IPS-NIHi11 (cell line): ENCODE measurements at places on chromosomes 11 and 22.

- DNase-seq, result no peak
Observed at GRCh38 chr11:116538677-116539076, 234.1 kb downstream of the BUD13 start.

GRCh38 chr11:73271936-73272679, at the start of gene P2RY6:
P2RY6 (plus strand) TSS chr11:73272338; CDS start chr11:73296519, 24,181 bp downstream.
- DNase-seq, result no peak

DNA sequence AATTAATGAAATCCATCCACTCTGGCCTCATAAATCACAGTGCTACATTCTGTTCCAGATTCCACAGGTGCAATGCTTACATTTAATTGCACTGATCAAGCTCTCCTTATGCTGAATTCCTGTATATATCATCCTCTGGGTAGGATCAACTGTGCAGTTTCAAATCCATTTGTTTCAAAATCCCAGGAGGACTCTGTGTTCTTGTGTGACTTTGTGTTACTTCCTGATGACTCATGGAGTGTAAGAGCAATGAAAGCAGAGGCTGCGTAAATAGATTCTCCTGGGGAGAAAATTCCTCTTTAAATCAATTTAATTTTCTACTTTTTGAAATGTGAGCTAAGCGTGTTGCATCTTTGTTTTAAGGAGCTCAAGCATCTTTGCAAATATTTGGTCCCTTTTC, 752.7 kb downstream of the METTL15 start:
- DNase-seq, result no peak

- DNase-seq, result peak; percentile 33
Observed at GRCh38 chr11:79025622-79026021, 415.2 kb downstream of the TENM4 start.

DNA sequence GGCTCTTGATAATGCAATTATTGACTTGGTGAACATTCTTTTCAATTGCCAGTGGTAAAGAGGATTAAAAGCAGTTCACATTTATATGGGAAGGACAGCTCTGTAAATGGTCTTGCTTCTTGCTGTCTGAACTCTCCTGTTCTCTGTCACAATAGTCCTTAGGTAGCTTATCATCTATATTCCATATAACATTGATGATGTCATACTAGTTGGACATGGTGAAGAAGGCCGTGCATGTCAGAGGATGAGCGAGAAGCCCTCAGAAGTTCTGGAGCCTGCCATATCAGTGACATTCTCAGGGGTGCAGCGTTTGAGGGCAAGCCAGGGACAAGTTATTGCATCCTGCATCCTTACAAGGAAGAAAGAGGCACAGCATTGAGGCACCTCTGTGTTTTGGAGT, 2.6 kb upstream of the CHKB start:
- no peak for DNase-seq

- DNase-seq, result no peak
Observed at GRCh38 chr11:109371444-109372176, 50.4 kb upstream of the C11orf87 start.

- DNase-seq, result no peak
Observed at GRCh38 chr11:1964348-1964747, 17.2 kb downstream of the MRPL23 start.

- DNase-seq, result no peak
Observed at GRCh38 chr11:134333946-134334345, 2.2 kb downstream of the GLB1L2 start.

DNA sequence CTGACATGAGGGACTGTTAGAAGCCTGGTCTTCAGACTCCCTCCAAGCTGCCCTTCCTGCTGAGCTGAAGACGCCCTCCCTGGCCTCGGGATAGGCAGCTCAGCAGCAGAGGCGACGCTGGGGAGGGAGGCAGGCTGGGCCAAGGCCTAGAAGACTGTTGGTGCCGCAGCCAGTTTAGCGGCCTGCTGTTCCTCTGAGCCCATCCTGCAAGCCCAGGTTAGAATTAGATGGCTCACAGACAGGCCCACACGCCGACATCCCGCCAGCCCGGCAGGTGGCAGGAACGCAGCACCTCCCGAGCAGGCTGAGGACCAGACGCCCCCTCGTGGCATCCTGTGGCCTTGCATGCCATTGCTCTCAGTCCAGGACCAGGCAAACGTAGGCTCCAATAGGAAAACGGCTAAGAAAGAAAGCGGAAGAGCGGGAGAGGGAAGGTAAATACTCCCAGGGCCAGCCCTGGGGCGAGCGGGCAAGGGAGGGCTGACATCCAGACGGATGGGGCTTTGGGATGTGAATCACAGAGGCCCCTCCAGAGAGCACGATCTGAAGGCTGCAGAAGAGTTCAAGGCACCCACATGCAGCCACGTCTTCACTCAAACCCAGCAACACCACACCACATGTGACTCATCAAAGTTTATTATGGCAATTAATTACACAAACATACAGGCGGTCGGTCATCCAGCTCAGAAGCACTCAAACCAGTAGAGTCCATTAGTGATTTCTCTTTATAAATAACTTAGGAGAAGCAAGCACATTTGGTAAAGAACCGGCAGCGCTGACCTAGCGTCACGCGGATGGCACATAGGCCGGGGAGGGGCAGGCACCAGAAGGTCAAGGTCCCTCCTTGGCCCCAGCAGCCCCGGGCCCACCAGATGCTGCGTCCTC, 27.6 kb downstream of the CD5 start:
- DNase-seq, result peak; percentile 99

- DNase-seq, result no peak
Observed at GRCh38 chr11:88438721-88439120, 101.2 kb upstream of the CTSC start.

DNA sequence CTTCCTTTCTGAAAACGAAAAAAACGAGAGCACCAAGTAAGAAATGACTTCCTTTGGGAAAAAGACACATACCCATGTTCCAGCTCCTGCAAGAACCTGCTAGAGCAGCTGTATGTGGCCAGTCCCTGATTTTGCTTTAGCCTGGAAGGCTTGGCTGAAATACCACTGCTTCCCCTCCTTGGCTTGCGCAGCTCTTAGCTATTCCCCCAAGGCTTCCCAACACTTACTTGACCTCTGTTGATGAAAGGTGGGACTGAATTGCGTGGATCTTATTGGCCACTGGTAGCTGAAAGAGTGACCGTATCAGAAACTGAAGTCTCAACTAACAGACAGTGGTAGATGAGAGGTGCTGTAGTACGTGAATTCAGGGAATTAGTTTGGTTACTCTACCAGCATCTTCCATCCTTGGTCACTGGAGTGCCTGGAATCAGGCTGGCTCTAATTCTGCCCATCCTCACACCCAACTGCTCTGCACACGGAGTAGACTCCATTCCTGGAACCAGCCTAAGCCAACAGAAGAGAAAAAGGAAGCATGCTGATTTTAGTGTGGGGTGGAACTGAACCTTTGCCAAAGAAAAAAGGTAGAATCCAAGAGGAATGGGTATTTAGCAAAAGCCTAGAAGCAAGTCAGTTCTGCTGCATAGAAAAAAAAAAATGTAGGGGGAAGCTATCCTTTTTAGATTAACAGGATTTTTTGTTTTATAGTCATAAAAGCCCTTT, 73.8 kb upstream of the CRTAM start:
- DNase-seq, result no peak

DNA sequence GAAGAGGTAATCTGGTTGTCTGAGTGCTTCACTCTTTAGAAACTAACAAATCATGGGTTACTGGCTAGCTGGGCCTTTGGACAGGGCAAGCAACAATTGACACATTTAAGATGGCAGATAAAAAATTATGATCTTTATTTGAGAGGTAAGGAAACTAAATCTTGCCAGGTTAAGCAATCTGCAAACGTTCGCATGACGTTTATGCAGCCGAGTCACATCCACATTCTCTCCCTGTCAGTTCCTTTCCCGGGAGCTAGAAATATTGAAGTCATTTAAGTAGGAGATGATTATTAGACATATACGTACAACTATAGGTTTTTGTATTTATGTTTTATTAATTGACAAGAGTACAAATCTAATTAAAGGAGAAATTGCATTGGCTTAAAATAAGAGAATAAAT, 57.4 kb upstream of the RCN1 start:
- no peak for DNase-seq

GRCh38 chr11:87603887-87604286, 566.2 kb downstream of the TMEM135 start:
- no peak for DNase-seq

DNA sequence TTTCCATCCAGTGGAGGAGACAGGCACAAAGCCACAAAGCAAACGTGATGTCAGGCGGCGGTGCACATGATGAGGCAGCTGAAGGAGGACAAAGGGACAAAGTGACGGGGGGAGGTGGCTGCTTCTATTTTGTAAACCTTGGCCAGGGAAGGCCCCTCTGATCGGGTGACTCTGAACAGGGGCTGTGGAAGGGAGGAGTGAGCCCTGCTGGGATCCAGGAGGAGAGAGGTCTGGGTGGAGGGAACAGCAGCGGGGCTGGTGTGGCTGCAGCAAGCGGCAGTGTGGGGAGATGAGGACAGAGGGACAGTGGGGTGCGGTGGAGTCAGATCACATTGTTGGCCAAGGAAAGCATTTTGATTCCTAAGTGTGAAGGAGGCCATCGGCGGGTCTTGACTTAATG, 36.7 kb downstream of the SHISAL1 start:
- no peak for DNase-seq

GRCh38 chr11:123707606-123708205, 33.8 kb downstream of the ZNF202 start:
- peak; percentile 76 for DNase-seq

DNA sequence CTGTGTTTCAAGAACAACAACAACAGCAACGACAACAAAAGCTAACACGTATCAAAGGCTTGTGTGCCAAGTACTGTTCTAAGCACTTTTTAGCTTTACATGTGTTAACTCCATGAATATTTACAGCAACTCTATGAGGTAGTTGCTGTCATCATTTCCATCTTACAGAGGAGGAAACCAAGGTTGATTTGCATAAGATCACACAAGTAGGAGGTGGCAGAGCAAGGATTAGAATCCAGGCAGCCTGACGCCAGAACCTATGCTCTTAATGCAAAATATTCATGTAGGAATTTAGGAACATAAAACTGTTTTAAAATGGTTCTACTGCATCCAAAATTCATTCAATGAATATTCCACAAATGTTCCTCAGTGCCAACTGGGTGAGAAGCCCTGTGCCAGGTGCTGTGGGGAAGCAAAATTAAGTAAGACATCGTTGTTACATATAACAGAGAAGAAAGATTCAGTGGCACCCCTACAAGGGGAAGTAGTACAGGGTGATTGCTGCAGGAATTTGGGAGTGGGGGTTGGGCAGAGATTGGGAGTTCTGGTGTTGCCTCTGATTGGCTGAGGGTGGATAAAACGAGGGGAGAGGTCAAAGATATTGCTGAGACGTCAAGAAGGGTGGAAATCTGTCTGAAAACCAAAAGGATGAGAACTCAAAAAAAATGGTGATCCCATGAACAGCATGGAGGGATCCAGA, 86.1 kb upstream of the ARHGAP20 start:
- DNase-seq, result no peak

- no peak for DNase-seq
Observed at GRCh38 chr11:110972640-110973039, 260.4 kb upstream of the ARHGAP20 start.

- no peak for DNase-seq
Observed at GRCh38 chr11:20013346-20014066, 146.8 kb downstream of the DBX1 start.

DNA sequence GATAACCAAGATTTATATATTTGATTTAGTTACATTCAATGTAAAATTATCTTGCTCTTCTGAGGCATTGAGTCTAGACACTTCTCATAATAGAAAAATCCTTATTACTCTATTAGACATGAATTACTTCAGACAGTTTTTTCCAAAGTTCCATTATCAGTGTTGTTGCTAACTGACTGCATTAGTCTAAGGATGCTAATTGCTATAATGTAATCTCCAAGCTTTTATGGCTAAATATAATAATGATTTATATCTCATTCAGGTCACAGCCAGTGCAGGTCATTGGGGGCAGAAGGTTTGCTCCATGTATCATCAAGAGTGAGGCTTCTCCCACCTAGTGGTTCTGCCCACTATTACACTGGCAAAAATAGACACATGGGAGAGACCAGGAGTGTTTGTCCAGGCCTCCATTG, 377.2 kb upstream of the DDI1 start:
- DNase-seq, result peak; percentile 18

GRCh38 chr11:95792200-95792599, 1.9 kb downstream of the CEP57 start:
- DNase-seq, result no peak

GRCh38 chr11:107691000-107691750, 20.7 kb downstream of the SLN start:
- no peak for DNase-seq

- no peak for DNase-seq
Observed at GRCh38 chr11:116582571-116582970, 190.2 kb downstream of the BUD13 start.

GRCh38 chr22:48890693-48891554, 936.7 kb downstream of the BRD1 start:
- no peak for DNase-seq

GRCh38 chr11:29124470-29124869, 892.4 kb downstream of the KCNA4 start:
- no peak for DNase-seq

GRCh38 chr11:41578421-41579051, 119.1 kb upstream of the LRRC4C start:
- DNase-seq, result no peak

GRCh38 chr22:45579806-45580725, 77.4 kb downstream of the FBLN1 start:
- no peak for DNase-seq

GRCh38 chr22:45645526-45646414, 25.9 kb upstream of the ATXN10 start:
- peak; percentile 97 for DNase-seq

DNA sequence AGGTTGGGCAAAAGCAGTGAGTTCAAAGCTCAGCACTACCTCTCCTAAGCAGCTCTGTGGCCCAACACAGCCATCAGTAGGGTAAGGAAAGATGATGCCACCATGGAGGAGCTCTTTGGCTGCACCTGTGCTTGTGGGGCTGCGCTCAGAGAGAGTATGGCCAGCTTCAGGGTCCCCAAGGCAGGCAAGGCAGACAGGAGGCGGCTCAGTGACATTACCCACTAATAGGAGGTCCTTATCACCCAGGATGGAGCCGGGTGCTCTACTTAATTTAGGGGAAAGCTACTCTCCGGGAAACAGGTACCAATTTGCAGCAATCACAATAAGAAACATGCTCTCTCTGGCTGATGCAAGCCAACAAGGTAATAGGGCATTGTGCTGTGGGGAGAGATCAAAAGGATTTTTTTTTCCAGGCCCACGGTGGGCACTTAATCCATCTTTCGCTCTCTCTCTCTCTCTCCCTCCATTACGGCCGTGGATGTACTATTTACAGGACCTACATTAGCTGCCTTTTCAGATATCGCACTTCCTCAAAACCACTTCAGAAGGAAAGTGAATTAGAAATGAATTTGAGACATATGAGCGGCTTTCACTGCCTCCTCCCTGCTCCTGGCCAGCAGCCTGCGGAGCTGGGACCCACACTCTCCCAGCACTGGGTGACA, 446.3 kb downstream of the SOX6 start:
- DNase-seq, result no peak

DNA sequence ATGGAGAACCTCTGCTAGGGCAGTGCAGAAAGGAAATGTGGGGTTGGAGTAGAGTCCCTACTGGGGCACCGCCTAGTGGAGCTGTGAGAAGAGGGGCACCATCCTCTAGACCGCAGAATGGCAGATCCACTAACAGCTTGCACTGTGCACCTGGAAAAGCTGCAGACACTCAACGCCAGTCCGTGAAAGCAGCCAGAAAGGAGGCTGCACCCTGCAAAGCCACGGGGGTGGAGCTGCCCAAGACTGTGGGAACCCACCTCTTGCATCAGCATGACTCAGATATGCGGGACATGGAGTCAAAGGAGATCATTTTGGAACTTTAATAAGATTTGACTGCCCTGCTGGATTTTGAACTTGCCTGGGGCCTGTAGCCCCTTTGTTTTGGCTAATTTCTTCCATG, 8.7 kb downstream of the TSKU start:
- DNase-seq, result no peak

GRCh38 chr11:121810291-121810690, 305.7 kb downstream of the BLID start:
- DNase-seq, result no peak
